Lung (tissue), 17 donors: ENCODE measurements at places on chromosomes 12 and 14.
A peak's percentile ranks its signal among the peaks of the same experiment; 100 is the strongest.

GRCh38 chr12:128914908-128915563 is 61.8 kb downstream of the GLT1D1 start:
- H3K36me3 ChIP-seq: no peaks in the 10 kb centered on the region
- H3K27ac ChIP-seq: no peak overlapping the region
- H3K4me3 ChIP-seq: no peak overlapping the region
- no peaks in the 10 kb centered on the region for H3K4me1 ChIP-seq
- H3K27me3 ChIP-seq: no peaks in the 10 kb centered on the region

DNA sequence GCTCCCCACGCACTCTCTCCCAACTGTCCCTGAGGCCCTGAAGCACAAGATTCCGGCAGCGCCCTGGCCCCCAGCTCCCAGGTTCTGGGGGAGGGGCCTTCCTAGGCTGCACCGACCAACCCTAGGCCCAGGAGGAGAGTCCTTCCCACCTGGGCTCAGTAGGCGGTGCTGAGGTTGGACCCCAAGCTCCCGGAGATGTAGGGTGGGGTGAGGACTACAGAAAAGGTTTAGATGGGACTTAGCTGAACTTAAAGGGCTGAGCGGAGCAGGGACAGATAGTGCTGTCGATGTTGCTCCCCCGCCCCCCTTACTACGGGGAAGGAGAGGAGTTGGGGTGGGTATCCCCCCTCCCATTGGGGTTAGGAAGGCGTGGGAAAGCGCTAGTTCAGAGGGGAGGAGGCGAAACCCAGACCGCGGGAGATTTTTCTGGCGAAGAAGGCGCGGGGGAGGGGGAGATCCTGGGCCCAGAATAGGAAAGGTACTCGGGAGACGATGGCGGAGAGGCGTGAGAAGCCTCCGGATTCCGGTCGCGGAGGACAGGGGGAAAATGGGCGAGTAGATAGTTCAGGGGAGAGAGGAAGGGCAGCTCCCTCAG is 4.2 kb upstream of the BAZ2A start:
- H3K4me1 ChIP-seq: peaks cover 26% of the 10 kb centered on the region
- DNase-seq: peak; percentile 45
- peaks cover 14% of the 10 kb centered on the region for H3K36me3 ChIP-seq
- peak overlapping the region; percentile 74 for H3K4me3 ChIP-seq
- no peaks in the 10 kb centered on the region for H3K27me3 ChIP-seq
- H3K27ac ChIP-seq: peak overlapping the region; percentile 77

DNA sequence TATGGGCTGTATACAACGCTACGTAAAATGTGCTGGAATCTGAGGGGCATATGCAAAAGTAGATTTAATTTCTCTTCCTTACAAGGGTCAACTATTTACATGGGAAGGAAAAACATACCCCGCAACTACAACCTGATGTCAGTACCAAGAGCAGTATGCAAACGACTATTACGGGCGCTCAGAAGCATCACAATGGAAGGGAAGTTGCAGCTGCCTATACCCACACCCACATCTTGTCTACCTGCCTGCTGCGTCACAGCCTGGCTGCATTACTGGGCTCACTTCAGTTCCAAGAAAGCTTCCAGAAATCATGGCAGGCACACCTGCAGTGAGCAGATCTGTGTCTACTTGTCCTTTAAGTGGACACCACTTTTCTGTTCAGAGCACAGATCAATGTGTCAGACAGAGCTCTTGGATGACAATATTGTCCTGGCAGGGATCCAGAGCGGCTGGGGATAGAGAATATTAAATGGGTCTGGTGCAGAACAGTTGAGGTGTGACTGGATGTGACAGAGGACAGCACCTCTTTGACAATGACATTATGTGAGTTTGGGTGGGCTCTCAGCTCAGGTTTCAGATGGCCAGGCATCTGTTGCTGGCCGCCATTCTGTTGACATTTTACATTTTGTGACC is 41.5 kb upstream of the GNG2 start:
- H3K4me3 ChIP-seq: no peak overlapping the region
- peaks cover 5% of the 10 kb centered on the region for H3K4me1 ChIP-seq
- H3K36me3 ChIP-seq: no peaks in the 10 kb centered on the region
- no peak overlapping the region for H3K27ac ChIP-seq

DNA sequence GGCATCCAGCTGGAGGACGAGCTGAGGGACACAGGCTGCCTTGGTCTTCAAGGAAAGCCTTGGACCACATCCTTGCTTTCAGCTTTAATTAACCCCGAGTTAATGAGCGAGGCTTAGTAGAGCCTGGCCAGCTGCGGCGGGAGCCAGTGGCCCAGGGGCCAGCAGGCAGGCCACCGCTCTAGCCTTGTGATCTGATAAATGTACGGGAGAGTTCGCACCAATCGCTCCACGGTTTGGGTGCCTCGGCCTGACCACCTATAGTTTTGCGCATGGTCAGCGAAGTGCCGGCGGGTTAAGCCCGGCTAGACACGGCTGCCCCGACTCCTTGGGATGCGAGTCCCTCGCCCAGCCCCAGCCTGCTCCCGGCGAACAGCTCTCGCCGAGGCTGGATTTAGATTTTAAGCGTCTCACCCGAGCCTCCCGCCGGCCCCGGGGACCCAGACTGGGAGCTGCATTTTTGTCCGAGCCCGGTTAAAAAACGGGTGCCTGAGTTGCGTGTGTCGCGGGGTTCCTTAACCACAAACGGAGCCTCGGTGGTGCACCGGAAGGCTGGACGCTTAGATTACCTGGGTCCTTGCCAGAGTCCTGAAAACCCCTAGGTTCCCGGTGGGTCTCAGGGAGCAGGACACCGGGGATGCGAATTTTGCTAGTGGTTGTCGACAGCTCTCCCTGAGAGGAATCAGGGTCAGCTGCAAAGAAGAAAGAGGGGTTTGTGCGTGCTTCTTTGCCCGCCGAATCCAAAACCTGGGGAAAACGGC is 2.9 kb upstream of the HOXC12 start:
- no peak overlapping the region for H3K4me3 ChIP-seq
- H3K27ac ChIP-seq: no peak overlapping the region
- H3K4me1 ChIP-seq: no peaks in the 10 kb centered on the region
- peaks cover 97% of the 10 kb centered on the region for H3K27me3 ChIP-seq
- no peak for DNase-seq

- no peak for DNase-seq
- H3K27ac ChIP-seq: no peak overlapping the region
- H3K4me1 ChIP-seq: no peaks in the 10 kb centered on the region
- peaks cover 7% of the 10 kb centered on the region for H3K36me3 ChIP-seq
- no peaks in the 10 kb centered on the region for H3K27me3 ChIP-seq
Measured at GRCh38 chr14:92712654-92713051, 35.8 kb downstream of the LGMN start.

DNA sequence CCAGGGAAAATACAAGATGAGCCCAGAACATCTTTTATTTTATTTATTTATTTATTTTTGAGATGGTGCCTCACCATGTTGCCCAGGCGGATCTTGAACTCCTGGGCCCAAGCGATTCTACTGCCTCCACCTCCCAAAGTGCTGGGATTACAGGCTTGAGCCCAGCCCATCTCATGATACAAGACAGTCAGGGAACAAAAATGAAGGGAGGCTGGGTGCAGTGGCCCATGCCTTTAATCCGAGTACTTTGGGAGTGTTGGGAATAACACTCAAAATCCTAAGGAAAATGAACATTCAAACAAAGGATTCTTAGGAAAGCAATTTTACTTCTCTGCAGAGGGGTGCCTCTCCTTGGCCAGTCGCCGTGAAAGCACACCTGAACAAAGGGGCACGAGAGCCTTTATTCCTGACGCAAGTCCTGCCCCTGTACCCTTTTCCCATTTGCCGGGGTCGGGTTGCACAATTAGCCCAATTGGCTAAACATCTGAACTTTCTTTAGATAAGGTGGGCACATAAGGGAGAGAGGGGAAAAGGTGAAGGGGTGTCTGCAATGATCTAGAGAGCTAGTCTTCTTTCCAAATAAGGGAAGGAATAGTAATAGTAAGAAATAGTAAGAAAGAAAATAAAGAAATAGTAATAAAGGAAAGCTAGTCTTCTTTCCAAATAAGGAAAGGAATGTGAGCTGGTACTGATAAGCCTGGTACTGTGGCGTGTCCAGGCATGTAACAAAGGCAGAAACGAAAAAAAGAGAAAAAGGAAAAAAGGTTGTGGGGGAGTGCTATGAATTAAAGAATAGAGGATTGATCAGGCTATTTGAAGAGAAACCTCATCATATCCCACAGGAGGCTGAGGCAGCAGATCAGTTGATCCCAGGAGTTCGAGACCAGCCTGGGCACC is 13.4 kb downstream of the NCAPD2 start:
- no peaks in the 10 kb centered on the region for H3K4me1 ChIP-seq
- no peaks in the 10 kb centered on the region for H3K27me3 ChIP-seq
- H3K4me3 ChIP-seq: no peak overlapping the region
- H3K36me3 ChIP-seq: peaks cover 9% of the 10 kb centered on the region
- DNase-seq: peak; percentile 16

GRCh38 chr14:82394916-82395315 is 861.3 kb upstream of the SEL1L start:
- H3K27me3 ChIP-seq: no peaks in the 10 kb centered on the region
- no peaks in the 10 kb centered on the region for H3K4me1 ChIP-seq
- no peaks in the 10 kb centered on the region for H3K36me3 ChIP-seq
- no peak overlapping the region for H3K27ac ChIP-seq
- DNase-seq: no peak

DNA sequence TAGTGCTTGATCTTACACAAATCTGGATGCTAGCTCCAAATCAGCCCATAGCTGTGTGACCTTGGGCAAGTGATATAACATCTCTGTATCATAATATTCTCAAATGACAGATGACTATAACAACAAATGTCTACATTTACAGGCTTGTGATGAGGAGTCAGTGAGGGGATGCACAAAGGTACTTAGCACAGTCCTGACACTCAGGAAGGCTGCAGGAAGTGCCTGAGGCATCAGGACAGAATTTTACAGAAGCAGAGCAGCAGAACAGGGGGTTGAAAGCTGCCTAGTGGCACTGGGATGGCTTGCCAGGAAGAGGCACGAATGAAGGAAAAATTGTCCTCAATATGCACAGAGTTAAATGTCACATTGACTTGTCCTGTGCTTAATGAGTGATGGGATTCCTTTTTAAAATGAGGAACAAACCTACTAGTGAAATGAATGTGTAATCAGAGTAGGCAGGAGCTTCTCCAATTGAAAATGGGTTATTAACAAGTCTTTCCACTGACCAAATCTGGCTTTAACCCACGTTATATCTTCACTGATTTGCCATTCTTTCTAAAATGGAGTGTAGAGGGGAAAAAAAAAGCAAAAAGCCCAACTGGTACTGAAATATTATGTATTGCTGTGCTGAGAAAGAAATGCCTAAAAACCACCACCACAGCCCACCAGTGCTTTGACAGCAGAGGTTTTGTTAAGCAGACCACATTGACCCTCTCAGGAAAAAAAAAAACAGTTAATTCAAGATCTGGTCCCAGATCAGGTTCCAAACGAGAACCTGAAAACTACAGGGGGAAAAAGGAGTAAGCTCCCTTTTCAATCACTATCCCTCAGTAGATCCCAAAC is 11.6 kb downstream of the BTG1 start:
- no peak for DNase-seq
- peaks cover 10% of the 10 kb centered on the region for H3K36me3 ChIP-seq
- peak overlapping the region; percentile 82 for H3K27ac ChIP-seq
- no peak overlapping the region for H3K4me3 ChIP-seq

GRCh38 chr12:111166779-111167540 is 201.9 kb downstream of the PHETA1 start:
- H3K4me3 ChIP-seq: no peak overlapping the region
- H3K27ac ChIP-seq: no peak overlapping the region
- no peaks in the 10 kb centered on the region for H3K27me3 ChIP-seq
- peak; percentile 86 for DNase-seq
- H3K36me3 ChIP-seq: no peaks in the 10 kb centered on the region

DNA sequence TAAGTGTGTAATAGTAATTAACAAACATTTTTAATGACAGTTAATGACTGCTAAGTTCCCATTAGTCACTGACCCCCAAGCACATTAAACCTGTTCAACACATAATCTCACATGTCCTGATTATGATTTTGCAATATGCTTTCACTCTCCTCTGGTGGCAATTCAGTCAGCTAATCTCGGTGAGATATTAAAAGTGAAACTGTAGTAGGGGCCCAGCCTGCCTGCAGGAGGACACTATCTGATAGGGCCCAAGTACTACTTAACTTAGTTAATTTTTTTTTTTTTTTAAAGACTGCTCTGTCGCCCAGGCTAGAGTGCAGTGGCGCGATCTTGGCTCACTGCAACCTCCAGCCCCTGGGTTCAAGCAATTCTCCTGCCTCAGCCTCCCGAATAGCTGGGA is 48.8 kb downstream of the CIT start:
- DNase-seq: no peak
- H3K27ac ChIP-seq: no peak overlapping the region
- H3K4me1 ChIP-seq: no peaks in the 10 kb centered on the region

DNA sequence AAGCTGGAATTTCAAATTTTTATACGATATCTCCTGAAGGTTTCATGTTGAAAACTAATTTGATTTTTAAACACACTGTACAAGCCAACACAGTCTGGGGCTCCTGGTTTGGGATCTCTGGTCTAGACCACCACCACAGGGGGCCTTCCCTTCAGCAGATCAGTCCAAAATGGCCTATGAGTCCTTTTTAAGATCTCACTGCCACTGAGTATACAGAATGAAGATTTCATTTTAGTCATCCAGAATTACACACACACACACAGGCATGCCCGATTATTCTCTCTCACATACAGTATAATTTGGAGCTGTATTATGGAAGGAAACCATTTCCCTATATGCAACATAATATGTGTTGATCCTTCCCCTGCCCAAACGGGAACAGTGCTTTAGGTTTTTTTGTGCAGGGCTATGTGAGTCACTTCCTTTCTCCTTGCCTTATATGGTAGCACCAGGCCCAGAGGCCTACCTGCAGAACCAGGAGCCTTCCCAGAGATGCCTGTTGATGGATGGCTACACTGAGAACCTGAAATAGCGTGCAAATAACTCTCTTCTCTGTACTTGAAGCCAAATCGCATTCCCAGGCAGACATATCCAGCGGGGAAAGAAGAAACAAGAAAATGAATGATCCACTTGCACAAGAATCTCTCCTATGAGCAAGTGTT is 28.1 kb upstream of the WNK1 start:
- H3K27me3 ChIP-seq: no peaks in the 10 kb centered on the region
- H3K36me3 ChIP-seq: no peaks in the 10 kb centered on the region
- H3K4me3 ChIP-seq: no peak overlapping the region

DNA sequence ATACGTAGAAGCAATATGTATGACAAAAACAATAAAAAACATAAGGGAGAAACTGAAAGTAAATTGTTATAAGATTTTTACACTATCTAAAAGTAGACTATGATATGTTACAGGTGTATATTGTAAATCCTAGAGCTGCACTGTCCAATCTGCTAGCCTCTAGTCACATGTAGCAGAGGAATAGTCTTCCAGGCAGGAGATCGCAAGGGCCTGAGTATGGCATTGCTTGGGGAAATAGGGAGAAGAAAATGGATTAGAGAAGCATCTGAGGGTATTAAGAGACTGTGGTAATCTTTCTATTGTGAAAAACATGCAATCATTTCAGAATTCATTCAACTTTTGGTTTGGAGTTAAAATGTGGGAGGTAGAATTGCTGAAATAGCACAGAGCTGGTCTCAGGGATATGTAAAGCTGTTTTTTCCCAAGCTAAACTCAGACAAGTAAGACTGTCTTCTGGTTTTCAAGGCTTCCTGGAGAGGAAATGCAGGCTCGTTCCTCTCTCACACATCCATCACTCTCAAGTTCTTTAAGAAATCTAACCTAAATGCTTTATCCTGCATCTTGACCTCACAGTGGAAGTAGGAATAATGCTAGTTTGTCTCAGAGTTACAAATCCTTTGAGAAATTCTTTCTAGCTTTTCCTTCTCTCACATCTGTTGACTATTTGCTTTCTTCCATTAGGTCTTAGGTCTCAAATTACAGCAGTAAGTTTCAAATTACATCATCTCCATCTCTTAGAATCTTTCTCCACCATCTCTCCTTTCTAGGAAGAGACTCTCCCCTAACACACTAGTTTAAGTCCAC is 7.6 kb upstream of the CCDC184 start:
- H3K4me1 ChIP-seq: peaks cover 9% of the 10 kb centered on the region
- H3K4me3 ChIP-seq: no peak overlapping the region
- H3K27me3 ChIP-seq: peaks cover 8% of the 10 kb centered on the region
- H3K36me3 ChIP-seq: no peaks in the 10 kb centered on the region
- no peak overlapping the region for H3K27ac ChIP-seq
